ENCODE measurements at places on chromosomes 1 and 21.

DNA sequence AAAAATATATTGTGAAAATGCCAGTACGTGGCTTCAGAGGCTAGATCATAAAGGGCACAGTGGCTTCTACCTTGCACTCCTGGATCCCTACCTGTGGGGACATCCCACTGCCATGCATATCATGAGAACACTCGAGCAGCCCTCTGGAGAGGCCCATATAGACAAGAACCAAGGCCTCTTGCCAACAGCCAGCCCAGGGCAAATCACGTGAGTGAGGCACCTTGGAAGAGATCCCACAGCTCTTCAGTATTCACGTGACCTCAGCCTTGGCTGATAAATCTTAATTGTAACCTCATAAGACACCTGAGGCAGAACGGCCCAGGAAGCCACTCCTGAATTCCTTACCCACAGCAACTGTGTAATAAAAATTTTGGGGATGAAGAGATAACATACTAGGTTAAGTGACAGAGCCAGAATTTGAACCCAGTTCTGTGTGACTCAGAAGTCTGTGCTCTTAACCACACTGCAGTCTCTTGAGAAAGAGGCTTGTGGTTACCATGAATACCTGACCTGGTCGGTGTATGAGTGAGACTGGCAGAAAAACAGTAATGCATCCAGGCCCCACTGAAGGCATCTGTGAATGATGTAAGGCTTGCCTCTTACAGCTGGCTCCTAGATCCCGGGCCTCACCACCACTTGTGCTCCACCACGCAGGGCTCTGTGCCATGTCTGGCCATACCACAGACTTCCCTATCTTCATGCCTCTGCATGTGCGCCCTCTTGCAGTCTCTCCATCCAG, 6.9 kb upstream of the A3GALT2 start:
- no peak for DNase-seq

DNA sequence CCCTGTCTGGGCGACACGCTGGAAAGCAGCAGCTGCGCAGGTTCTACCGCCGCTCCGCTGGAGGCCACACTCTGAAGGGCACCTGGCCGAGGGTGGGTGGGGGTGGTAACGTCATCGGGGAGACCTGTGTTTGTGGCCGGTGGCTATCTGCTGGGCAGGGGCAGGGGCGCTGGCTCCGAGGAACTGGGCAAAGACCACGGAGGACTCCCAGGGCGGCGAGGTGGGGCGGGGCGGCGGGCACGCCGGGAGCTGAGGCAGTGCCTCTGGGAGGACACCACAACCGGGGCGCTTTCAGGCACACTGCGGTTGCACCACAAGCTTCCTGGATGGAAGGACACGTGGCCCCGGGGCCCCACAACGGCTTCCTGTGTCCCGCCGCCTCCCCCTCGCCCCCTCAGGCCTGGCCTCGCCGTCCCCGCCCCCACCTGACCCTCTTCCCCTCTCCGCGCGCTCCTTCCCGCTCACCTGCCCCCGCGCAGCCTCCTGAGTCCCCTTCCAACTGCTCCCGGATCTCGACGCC, 3.3 kb upstream of the DENND2D start:
- DNase-seq: peak; percentile 94

DNA sequence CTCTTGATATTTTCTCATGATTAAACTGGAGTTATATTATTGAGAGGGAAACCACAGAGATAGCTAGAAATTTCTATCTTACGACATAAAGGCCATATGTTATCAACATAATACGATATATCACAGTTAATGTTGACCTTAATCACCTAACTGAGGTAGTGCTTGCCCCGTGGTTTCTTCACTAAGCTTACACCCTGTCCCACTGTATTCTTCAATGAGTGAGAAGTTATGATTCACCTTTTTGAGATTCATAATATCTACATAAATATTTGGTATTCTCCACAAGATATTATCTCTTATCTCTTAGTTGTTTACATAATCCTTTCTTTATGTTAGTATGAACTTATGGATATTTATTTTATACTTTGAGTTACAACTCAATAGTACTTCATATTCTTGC, 1714.1 kb downstream of the BRINP3 start:
- DNase-seq: no peak

DNA sequence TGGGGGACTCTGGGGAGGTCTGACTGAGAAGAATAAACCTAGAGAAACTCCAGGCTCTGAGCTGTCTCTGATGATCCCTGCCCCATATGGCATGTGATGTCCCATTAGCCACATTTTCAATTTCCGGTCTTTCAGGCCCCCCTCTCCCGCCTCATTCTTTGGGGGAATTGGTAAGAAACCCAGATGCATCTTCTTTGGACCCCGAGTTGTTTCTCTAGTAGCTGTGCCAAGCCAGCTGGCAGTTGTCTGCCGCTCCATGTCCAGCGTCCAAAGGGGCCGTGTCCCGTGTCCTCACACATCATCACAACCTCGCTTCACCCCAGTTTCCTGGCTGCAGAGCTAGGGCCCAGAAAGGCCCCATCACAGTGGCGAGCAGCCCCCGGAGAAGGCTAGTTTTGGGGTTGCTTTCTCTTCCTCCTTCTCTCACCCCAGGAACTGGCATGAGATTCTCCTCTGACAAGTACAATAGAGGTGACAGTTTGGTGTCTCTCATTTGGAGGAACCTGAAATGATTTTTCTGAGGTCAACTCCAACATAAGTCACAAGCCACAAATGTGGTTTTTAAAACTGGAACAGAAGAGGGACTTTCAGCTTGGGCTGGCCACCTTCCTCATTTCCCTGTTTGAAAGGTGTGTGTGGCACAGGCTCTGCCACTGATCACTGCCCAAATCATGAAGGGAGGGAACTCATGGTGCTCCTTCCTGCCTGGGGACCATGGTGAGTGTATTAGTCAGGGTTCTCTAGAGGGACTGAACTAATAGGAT, 6.4 kb upstream of the GPR157 start:
- DNase-seq: peak; percentile 76

DNA sequence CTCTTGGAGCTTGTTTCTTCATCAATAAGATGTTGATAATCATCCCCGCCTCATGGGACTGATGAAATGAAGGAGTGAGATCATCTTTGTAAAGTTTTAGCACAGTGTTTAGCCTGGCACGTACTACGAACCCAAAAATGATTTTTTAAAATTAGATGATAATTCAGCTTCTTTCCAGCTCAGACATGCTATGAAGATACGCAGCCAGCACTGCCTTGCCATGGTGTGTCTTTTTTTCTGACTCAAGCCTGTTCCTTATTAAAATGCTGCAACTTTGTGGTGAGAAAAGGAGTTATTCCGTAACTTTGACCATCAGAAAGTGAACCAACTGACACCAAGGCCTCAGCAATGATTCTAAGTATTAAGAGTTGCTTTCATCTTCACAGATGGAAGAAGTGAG, 269.0 kb downstream of the LTN1 start:
- no peak for DNase-seq

- DNase-seq: no peak
These were observed 76.5 kb downstream of the OLIG1 start for GRCh38 chr21:33146467-33146866.

GRCh38 chr1:80293818-80294217, 1287.3 kb upstream of the ADGRL4 start:
- no peak for DNase-seq

- DNase-seq: no peak
These were observed 76.5 kb downstream of the BCAR3 start for GRCh38 chr1:93605026-93605568.

DNA sequence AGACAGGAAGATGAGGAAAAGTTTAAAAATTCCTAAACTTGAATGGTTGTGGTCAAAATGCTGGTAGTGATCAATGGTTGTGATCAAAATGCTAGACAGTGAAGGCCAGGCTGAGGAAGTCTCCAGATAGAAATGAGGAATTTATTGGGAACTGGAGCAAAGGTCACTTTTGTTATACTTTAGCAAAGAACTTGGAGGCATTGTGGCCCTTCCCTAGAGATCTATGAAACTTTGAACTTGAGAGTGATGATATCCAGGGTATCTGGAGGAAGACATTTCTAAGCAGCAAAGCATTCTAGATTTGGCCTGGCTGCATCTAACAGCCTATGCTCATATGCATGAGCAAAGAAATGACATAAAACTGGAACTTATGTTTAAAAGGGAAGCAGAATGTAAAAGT, 35.5 kb upstream of the RABGAP1L start:
- no peak for DNase-seq

- no peak for DNase-seq
These were observed 62.0 kb upstream of the ABCG1 start for GRCh38 chr21:42156690-42157605.

DNA sequence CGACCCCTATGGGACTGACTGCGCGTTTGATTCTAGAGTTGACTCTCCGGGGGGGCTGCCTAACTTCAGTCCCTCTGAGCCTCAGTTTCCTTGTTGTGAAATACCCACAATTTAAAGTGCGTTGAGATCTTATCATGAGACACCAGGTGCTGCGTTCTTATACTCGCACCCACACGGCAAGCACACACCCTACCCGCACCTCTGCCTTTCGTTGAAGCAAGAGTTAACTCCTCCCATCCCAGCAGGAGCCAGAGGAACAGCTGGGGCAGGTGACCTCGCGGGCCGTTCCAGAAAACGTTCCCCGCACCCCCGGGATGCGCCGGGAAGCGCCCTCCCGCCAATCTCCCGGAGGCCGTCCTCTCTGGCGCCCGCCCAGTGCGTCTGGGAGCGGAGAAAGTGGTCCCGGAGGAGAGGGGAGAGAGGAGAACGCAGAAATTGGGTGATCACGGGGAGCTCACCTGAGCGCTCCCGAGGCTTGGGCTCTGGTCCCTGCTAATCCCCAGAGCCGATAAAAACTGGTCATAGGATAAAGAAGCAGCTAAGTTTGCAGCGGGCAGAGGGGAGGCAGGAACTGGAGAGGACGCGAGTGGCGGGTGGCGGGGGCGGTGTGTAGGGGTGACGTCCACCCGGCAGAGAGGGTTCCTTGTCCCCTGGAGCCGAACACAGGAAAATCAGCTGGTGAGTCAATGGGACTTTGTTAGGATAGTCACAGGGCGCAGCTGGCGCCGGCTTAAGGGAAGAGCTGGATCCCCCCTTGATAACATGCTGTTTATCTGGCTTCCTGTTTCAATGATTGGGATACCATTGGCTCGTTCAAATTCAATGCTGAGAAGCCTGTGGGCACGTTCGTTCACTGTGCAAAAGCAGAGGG, 869 bp downstream of the NAV1 start:
- DNase-seq: peak; percentile 88

All from posterior vena cava (tissue), 2 donors.